ENCODE measurements at places on chromosomes 4 and X.
A peak's percentile ranks its signal among the peaks of the same experiment; 100 is the strongest.

DNA sequence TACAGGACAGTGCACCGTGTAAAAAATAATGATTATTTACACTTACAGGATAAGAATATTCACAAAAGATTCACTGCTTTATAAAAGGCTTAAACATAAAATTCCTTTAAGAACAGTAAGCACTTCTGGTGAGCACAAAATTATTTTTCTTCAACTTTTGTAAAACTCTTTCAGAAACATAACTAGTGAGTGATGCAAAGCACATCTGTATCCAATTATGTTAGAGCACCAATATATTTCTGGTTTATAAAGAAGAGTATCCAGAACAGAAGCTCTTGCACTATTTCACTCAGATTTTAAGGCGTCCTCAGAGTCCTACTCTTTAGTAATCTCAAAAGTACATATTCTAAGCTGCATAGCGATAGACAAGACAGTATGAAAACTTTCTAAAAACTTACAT is 276.0 kb downstream of the C4orf33 start:
- no peak for DNase-seq

DNA sequence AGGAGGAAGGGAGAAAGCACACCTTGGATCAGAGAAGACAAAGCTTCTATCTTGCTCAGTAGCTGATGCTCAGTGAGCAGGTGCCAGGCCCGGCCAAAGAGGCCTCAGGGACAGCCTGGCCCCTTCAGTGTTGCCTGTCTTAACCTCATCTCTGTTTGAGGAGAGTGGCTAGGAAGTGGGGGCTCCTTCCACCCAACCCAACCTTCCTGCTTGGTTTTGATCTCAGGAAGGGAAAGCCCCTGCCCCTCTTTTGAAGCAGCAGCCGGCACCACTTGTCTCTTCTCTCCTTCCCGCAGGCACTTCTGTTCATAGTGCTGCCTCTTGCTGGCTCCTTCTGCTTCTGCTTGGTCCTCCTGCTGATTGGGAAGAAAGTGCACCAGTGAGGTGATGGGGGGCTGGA is 2.4 kb upstream of the AFF2 start:
- DNase-seq = no peak

DNA sequence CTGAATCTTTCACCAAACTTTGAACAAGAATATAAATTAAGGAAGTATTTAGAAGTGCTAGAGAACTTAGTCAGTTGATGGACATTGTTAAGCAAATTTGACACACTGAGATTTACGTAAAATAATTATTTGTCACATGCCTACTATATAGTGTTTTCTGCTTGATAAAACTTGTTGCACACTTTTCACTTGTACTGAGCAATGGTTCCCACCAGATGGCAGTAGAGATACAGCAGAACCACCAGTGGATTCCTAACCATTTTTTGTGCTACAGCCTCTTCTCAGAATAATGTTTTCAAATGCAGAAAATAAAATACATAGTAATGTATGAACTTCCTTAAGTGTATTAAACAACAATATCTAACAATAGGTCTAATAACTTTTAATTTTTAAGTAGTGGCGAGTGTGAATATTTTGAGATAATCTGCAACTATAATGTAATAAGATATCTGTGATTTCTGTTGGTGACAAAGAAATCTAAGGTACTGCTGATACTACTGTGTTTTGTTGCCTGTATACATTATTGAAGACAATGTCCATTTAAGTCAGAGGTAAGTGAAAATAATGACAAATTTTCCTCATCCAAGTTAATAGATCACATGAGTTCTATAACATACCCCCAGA is 81.2 kb downstream of the APOOL start:
- peak; percentile 50 for DNase-seq

- no peak for DNase-seq
These were observed 205.5 kb downstream of the MID1 start for GRCh38 chrX:10414862-10415261.

GRCh38 chr4:38805530-38806145 is 1.0 kb upstream of the TLR1 start:
- peak; percentile 71 for DNase-seq

- no peak for DNase-seq
These were observed 410.3 kb downstream of the CCSER1 start for GRCh38 chr4:90537491-90537890.

- DNase-seq = no peak
These were observed 53.2 kb upstream of the C1QTNF7 start for GRCh38 chr4:15374656-15375055.

DNA sequence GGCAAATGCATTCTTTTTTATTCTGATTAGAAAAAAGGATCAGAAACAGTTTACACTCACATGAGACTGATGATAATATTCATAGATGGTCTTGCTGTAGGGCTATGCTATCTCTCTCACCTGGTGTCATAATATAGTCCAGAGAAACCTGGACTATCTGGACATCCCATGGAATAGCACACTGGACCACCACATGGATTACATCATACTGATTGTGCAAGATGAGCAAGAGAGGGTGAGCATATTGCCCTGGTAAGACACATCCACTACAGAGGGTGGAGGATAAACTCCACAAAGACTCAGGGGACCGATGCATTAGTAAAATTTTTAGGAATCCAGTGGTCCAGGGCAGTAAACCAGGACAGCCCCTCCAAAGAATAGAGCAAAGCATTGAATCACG is 8.2 kb downstream of the SYN1 start:
- DNase-seq = no peak

DNA sequence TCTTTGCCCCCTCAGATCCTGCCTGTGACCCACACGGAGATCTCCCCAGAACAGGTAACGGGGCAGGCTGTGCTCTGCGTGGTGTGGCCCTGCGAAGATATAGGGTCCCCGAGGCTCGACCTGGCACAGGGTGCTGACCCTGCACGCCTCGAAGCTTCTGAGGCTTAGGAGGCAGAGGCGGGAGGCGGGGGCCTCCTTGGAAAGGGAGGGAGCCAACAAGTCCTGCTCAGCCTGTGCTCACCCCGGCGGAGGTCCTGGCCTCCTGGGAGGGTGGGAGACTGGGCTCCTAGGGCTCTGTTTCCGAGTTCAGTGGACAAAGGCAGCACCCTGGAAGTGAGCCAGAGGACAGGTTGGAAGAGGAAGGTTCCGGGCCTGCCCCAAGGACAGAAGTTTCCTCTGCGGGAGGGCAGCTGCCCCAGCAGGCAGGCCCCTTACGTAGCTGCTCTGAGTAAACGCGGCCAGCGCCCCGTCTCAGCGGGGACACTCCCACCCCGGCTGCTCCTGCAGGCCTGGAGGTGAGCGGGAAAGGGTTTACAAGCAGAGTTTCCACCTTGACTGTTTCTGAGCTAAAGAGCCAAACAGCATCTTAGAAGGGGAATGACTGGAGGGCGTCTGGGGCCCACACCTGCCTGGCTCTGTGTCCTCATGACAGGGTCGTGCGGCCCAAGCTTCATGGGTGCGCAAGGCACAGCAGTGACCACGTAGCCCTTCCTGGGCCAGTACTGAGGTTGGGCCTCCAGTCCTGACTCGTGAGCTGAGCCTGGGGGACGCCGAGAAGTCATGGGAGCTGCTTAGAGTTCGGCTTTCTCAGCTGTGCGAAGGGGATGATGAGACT is 16.1 kb downstream of the TMEM175 start:
- DNase-seq = no peak

GRCh38 chrX:101220662-101221260 is 1.2 kb downstream of the DRP2 start:
- no peak for DNase-seq

DNA sequence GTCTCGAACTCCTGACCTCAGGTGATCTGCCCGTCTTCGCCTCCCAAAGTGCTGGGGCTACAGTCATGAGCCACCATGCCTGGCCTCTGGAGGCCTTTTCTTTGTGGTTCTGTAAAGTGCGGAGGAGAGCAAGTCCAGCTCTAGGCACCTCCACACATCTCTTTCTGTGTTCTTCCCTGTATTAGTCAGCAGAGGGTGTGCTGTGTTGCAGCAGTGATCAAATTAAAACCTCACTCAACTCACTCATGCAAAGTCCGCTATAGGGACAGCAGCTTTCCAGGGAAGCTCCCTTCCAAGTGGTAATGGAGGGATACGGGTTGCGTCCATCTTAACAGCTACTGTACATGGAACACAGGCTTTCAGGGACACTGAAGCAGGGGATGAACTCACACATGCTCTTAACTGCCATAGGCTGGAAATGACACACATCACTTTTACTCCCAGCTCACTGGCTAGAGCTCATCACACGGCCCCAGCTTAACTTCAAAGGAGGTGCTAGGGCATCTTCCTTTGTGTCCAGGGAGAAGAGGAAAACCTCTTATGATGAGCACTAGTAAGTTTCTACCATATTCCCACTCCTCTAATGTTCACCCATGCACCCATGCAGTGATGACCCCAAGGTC is 36.0 kb upstream of the CCNG2 start:
- peak; percentile 49 for DNase-seq

DNA sequence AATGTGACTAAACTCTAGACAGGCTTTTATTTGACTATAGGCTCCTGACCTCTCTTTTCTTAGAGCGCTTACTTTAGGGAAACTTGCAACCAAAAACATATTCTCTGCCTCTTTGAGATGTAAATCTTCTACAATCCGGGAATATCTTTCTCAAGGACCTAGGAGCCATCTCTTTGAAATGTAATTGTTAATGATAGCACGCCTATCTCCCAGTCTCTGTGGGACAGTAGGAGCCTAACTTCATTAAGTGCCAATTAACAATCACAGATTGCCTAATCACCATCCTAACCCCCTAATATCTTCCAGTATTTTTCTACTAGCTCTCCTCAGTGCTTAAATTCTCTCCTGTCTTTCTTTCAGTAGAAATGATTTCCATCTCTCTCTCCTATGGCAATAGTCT is 628.6 kb downstream of the DMD start:
- no peak for DNase-seq

- no peak for DNase-seq
These were observed 22.4 kb downstream of the STK26 start for GRCh38 chrX:132045456-132045855.

DNA sequence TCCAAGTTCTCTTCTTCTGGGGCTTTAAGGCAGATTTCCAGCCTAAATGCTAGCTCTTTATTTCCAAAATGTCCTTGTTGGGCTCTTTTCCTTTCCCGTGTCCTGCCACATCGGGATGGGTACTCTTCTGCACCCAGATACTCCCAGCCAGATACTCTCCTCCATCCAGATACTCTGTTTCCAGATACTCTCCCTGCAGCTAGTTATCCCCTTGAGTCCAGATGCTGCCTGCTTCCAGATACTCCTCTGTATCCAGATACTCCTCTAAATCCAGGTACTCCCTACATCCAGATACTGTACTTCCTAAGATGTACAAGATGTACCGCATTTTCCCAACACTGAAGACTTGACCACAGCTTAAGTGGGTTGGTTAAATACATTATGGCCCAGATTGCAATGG is 10.5 kb upstream of the XG start:
- no peak for DNase-seq

DNA sequence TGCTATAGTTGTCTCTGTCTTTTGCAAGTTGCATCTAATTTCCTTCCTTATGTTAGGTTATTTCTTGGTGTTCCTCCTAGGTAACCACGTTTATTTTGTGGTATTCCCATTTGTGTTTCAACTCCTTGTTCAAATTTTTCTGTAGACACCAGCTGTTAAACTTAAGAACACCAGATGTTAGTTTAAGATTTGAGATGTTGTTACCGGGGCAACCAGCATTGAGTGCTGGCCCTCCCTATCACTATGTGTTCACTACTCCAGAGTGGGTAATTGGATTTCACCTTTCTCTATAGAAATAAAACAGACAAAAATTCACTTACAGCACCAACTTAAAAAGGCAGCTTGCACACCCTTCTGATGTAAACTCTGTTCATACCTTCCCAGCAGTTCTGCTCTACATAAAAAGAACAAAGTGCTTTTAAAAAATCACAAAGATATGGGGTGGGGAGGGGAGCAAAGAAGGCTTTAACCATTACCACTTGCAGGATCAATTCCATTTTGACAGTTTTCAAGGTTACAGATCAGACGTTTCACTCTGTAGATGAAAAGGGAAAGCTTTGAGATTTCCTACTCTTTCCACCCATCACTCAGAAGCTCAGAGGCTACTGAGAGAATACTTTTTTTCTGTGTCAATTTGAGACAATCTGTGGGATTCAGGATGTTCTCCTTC is 82.9 kb downstream of the DKK2 start:
- DNase-seq = no peak

DNA sequence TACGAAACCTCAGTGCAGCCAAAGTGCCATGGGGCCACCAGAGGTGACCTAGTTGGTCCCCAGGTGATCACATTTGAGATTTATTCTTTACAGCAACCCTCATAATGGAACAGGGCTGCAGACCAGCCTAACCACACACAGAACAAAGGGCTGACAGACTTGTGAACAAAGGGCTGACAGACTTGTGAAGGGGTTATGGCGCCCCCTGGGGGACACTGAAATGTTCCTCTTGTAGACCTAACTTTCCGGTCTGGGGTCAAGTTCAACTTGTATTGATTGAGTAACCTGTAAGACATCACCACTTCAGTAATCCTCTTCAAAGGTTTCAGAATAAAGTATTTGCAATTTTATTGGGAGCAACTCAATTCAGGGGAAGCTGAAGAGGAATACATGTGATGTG is 175.9 kb upstream of the RPS6KA3 start:
- peak; percentile 14 for DNase-seq

DNA sequence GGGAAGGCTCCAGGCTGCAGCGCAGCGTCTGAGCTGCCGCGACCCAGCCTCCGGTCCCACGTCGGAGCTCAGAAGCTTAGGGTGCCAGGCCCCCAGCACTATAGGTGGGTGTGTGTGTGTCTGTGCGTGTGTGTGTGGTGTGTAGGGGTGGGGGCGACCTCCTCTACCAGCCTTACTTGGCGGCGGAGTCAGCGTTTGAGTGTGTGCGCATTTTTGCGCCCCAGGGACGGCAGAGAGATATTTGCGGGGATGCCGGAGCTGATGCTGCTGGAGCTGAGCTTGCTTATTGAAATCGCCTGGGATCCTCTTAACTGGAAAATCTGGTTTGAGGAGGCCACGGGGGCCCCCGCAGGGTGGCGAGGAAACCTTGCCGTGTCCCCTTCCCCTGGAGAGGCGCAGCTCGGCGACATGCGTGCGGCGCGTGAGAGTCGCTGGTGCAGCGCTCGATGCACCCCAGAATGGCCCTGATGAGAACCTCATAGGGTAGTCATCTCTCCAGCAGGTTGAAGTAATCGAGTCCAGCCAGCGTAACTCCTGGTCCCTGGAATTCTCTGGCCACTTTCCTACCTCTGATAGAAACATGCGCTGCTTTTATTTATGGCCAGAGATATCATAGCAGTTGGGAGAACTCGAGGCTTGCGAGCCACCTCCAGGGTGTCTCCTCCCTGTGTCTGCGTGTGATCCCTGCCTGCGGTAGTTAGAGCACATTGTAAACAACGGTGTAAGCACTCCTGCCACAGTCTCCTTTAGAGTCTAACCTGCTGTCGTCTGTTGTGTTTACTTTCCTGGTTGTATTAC is 2.7 kb downstream of the ADGRL3 start:
- DNase-seq = peak; percentile 11

- DNase-seq = no peak
These were observed 445.8 kb downstream of the ANKRD50 start for GRCh38 chr4:124266721-124267120.

- no peak for DNase-seq
These were observed 30.2 kb upstream of the SEPSECS start for GRCh38 chr4:25190407-25190806.

- DNase-seq = no peak
These were observed 65.3 kb upstream of the CCSER1 start for GRCh38 chr4:90061881-90062280.

GRCh38 chrX:19332983-19333382 is 10.7 kb upstream of the PDHA1 start:
- no peak for DNase-seq

- DNase-seq = no peak
These were observed 66.2 kb downstream of the IRF2 start for GRCh38 chr4:184408021-184408683.

GRCh38 chr4:158624889-158625478 is 46.7 kb downstream of the C4orf46 start:
- DNase-seq = peak; percentile 27

- no peak for DNase-seq
These were observed 125.1 kb downstream of the RAPGEF2 start for GRCh38 chr4:159227984-159228383.

All from GM13976 (cell line).